ENCODE measurements at places on chromosomes 5 and 9.

DNA sequence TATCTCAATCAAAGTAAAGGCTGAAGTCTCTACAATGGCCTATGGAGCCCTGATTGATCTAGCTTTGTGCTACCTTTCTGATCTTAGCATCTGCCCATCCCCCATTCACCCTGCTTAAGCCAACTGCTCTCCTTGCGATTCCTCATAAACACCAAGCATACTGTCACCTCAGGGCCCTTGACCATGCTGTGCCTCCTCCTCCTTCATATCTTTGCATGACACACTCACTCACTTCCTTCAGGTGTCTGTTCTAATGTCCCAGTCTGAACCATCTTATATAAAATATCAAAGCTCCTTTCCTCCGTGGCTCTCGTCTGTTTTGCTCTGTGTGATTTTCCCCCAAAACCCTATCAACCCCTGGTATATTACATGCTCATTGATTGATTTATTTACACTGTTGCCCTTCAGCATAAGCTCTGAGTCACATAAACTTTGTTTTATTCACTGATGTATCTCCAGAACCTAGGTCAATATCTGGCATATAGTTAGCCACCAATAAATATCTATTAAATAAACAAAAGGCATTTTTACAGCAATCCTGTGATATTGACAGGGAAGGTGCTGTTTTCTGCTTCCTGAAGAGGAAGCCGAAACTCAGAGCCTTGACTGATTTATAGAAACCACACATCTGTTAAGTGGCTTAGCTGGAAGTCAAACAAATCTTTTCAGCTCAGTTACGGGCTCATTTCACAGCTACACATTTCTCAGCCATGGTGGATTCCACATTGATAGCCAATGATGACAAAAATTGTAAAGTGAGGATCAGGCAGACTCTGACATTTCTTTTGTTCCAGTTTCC, 103.6 kb downstream of the BOD1 start:
- no peak for DNase-seq

GRCh38 chr5:157100140-157100679, 8.6 kb downstream of the HAVCR2 start:
- no peak for DNase-seq

GRCh38 chr9:2526071-2526828, 95.3 kb upstream of the VLDLR start:
- no peak for DNase-seq

GRCh38 chr5:118325931-118326330, 662.4 kb downstream of the DTWD2 start:
- DNase-seq = no peak

- peak; percentile 2 for DNase-seq
These were observed 822 bp downstream of the DENND4C start for GRCh38 chr9:19231126-19231903.

DNA sequence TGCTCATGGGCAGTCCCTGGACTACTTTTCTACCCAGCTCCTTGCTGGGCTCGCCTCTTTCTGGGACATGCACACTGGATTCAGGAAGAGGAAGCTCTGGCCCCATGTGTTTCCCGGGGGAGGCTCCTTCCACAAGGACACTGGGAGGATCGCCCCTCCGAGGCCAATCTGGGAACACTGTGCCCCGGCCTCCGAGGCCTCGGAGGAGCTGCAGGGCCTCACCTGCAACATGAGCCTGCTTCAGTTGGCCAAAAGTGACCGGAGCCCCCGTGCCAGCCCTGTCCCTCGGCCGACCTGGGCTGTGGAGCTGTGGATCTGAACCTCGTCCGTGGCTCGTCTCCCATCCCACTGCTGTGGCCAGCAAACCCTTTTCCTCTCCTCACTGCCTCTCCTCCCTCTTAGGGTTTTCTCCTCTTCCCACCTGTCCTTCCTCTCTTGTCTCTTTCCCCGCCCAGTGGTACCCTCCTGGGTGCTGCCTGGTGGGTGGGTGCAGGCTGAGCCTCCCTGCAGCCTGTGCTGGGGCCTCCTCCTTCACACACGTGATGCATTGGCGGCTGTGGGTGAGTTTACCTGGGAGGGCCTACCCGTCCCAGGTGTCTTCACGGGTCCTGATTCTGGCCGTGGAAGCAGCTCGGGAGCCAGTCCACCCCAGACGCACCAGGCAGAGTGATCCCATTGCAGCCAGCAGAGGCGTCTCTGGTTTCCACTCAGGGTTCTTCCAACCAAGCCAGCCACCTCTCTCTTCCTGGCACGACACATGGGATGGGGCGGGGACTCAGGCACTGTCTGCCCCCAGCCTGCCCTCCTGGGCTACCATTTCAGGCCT, 241.8 kb downstream of the CACNA1B start:
- DNase-seq = no peak

DNA sequence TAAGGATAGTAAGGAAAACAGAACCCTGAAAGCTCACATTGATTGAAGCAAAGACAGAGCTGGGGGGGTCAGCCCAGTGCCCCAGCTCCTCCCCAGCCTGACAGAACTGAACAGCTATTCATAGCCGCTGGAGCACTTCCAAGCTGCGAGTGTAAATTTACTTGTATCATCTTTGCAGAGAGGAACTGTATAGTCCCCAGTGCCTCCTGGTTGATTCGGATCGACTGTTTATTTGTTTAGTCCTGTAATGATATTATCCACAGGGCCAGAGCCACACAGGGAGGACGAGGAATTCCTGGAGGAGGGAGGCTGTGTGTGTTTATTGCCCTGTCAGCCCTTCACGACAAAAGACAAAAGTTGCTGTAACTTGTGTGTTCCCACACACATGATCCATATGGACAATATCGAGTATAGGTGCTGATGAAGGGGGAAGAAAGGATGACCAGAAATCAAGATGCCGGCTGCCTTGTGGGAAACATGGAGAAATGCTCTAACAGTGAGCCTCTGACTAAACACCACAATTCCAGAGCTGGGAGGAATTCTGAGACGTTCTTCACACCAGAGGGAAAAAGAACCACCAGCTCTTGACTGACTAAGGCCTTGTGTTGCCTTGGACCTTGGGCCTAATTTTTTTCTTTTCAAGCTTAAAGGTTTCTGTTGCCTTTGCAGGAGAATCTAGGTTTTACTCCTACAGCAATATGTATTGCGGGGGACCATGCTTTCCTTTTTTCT, 31.1 kb downstream of the FOXD1 start:
- no peak for DNase-seq

DNA sequence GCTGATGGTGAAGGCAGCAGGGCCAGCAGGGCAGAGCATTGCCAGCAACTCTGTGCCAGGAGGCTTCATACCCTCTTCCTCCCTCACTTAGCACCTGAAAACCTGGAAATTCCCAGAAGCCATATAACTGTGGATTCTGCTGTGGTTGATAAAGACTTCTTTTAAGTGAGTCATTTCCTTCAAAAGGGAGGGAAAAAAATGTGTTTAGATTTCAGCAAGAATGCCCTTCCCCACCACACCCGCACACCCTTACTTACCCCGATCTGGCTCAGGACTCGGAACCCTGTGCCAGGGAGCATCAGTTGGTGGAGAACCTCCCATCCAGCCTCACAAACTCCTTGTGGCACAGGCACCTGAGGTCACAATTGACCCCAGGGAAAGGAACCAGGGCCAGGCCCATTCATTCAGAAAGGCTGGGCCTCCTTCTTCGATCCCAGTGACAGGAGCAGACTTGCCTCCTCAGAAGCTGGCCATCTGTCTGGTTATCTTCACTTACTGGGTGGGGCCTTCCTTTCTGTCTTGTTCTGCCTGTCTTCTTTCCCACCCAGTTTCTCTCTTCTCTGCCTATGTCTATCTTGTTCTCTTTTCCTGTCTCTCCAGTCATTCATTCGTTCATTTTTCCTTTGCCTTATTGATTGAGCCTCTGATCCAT, 62.6 kb downstream of the PLAC8L1 start:
- DNase-seq = no peak

- no peak for DNase-seq
These were observed 62.7 kb downstream of the ZSWIM6 start for GRCh38 chr5:61394793-61395192.

- no peak for DNase-seq
These were observed 153.4 kb downstream of the PIK3R1 start for GRCh38 chr5:68369023-68369359.

GRCh38 chr5:149411738-149412519, 32.8 kb upstream of the IL17B start:
- no peak for DNase-seq

GRCh38 chr9:33884856-33885701, 68.1 kb downstream of the UBE2R2 start:
- DNase-seq = no peak

GRCh38 chr9:99197124-99197630, 24.6 kb downstream of the ALG2 start:
- DNase-seq = no peak

GRCh38 chr5:150105928-150106615, 19.7 kb upstream of the CSF1R start:
- no peak for DNase-seq

DNA sequence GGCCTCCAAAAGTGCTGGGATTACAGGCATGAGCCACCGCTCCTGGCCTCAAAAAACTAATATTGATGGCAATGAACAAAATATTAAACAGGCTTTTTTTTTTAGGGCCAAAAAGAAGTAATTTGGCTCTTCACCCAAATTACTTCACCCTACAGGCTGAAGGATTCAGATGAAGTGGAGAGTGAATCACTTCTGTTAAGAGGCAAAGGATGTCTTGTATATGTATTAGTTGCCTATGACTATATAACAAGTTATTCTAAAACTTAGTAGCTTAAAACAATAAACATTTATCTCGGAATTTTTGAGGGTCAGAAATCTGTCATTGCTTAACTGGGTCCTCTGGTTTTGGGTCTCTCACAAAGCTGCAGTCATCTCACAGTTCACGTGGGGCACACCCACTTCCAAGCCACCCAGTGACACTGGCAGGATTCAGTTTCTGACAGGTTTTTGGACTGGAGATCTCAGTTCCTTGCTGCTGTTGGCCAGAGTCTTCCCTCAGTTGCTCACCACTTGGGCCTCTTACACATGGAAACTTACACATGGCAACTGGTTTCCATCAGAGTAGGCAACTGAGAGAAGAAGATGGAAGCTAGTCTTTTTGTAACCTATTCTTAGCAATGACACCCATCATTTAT, 66.7 kb downstream of the IQGAP2 start:
- DNase-seq = no peak

DNA sequence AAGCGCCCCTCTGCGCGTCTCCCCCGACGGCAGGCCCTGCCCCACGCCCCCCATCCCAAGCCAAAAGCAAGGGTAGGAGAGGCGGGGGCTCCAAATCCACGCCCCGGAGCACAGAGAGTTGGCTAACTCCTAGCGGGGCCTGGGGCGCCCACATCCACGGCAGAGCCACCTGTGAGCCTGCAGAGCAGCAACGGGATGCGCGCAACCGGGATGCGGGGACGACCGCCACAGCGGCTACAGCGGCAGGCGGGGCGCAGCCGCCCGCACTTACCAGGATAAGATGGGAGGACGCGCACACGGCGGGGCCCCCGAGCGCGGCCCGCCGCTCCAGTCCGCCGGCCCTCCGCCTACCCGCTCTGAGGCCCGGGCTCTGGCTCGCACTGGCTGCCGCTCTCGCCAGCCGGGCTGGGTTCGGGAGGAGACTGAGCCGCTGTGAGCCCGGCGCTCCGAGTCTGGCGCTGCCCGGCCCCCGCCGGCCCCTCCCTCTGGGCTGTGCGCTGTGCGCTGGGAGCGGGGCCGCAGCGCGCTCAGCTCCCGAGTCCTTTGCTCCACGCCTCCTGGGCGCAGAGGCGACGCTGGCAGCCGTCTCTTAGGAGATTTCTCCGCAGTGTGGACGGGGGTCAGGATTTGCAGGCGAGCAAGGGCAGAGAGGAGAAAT, at the start of gene SLC24A2:
TSS of gene SLC24A2 (minus strand) at position 424 of the 658 bp plus-strand sequence.
- DNase-seq = no peak

DNA sequence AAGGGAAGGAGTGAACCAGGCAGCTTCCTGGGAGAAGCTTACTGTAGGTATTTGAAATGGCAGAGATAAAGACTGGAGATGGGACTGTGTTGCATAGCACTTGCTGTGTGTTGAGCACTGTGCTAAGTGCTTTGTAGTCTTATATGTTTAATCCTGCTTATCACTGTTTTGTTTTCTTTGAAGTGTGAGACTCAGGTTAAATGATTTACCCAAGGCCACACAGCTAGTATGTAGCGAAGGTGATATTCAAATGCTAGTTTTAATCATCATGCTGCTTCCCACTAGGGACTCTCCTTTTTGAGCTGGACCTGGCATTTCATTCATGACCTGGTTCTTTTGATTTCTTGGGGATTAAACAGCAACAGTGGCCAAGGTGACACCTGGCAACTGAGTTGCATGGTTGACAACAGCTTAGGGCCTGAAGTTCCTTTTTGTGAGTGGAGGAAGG, 35.3 kb upstream of the SPRY4 start:
- no peak for DNase-seq

- DNase-seq = no peak
These were observed 16.8 kb upstream of the PRLR start for GRCh38 chr5:35246900-35247647.

- no peak for DNase-seq
These were observed 722.8 kb upstream of the GRAMD2B start for GRCh38 chr5:125700380-125700861.

- DNase-seq = no peak
These were observed 226.5 kb upstream of the ANKRD55 start for GRCh38 chr5:56459394-56460194.

DNA sequence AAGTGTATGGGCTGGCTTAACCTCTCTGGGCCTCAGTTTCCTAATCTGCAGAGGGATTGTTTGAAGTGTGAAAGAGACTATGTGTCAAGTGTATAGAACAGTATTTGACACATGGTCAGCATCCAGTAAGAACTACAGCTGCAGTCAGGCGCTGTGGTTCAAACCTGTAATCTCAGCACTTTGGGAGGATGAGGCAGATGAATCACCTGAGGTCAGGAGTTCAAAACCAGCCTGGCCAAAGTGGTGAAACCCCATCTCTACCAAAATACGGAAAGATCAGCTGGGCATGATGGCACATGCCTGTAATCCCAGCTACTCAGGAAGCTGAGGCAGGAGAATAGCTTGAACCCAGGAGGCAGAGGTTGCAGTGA, 31.9 kb upstream of the STING1 start:
- DNase-seq = no peak

- DNase-seq = no peak
These were observed 322.3 kb upstream of the CDH6 start for GRCh38 chr5:30871196-30871595.

- DNase-seq = no peak
These were observed 77.7 kb upstream of the SNX2 start for GRCh38 chr5:122697191-122697590.

DNA sequence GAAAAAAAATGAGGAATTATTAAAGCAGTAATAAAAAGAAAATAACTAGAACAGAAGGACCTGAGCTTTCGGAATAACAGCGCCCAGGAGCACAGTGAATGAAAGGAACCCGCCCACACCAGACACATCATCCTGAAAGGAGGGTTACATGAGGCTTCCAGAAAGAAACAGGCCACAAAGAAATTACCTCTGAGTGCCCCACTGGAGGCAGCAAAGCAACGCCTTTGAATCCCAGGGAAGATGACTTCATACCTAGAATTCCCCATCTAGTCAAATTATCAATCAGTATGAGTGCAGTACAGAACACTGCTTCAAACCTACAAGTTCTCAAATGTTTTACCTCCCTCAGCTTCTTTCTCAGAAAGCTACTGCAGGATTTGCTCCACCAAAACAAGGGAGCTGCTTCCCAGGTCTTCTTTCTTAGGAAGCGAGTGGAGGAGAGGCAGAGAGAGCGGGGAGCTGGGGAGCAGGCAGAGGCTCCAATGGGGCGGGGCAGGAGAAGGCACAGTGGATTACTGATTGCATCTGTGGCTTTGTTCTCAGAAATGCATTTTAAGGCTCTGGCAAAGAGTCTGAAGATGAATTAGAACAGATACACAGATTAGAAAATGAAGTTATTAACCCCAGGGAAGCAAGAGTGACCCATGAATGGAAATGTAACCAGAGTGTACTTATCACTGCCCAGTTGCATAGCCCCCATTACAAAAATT, 87.1 kb downstream of the SEMA4D start:
- DNase-seq = no peak

All from stimulated activated CD4-positive, alpha-beta T cell treated with anti-CD3 and anti-CD28 coated beads, Interleukin-1b, Interleukin-23, amount 100 ng/mL, for 1 hour (primary cell).